ENCODE measurements at places on chromosomes 1 and 21.
A peak's percentile ranks its signal among the peaks of the same experiment; 100 is the strongest.

- no peak for DNase-seq
These were observed 187.7 kb upstream of the USP24 start for GRCh38 chr1:55402671-55403464.

DNA sequence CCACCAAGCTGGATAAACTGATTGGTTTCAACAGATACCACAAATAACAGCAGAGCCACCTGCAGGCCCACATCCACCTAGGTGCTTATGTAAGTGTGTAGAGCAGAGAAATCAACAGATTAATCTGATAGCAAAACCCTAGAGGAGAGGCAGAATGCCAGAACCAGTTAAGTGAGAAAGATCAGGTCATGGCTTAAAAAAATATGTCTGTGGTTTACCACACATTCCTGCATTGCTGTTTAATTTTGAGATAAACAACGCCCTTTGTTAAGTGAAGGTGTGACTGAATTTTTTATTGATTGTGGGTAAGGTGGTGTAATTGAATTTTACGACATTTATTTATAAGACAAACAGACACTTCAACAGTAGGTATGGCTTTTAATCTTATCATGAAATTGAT, 21.2 kb downstream of the CRNN start:
- DNase-seq: no peak

- DNase-seq: peak; percentile 37
These were observed 35.7 kb downstream of the ZBTB8B start for GRCh38 chr1:32500387-32501209.

GRCh38 chr1:115572710-115573109, 69.1 kb upstream of the VANGL1 start:
- no peak for DNase-seq

DNA sequence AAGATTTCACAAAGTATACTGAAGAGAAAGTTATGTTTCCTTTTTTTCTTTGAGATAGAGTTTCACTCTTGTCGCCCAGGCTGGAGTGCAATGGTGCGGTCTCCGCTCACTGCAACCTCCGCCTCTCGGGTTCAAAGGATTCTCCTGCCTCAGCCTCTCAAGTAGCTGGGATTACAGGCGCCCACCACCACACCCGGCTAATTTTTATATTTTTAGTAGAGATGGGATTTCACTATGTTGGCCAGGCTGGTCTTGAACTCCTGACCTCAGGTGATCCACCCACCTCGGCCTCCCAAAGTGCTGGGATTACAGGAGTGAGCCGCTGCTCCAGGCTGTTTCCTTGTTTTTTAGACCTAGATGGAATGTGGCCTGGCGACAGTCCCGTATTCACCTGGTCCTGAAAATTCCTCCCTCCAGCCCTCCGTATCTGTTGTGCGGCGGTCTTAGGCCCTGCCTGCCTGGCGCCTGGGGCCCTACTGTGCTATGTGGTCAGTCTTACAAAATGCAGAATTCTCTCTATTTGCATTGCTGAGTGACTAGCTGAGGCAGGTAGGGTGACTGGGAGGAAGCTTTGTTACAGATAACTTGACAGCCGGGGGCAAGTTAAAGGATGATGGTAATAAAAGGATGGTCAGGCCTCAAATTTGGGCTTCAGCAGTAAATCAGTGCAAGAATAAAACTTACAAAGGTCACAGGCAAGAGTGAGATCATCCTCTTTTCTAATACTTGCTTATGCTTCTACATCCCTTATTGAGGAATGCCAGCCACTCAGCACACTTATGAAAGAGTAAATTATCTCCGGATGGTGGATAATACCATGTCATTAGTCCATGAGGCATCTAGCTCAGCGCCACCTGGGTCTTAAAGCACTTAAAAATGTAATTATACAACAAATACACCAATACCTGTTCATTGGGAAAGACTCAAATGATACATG, 30.3 kb downstream of the PARK7 start:
- DNase-seq: no peak

- peak; percentile 17 for DNase-seq
These were observed 145.5 kb downstream of the CRB1 start for GRCh38 chr1:197413564-197413963.

- DNase-seq: no peak
These were observed 118.5 kb downstream of the PLD5 start for GRCh38 chr1:242405947-242406346.

DNA sequence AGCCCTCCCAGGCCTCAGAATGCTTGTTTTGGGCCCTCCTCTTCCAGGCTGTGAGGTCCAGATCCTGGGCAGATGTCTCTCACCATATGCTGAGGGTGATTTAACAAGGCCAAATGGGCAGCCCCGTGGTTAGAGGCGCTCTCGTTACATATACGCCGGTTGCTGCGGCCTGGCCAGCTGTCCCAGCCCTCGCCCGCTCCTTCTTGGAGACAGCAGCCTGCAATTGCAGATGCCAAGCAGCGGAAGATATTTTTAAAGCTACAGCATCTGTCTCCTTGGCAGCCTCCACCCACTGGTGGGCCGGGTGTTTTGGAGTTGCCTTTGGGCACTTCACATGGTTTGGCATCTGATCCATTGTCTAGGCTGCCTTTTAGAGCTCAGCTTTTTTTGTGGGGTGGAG, 178.8 kb upstream of the NFIA start:
- DNase-seq: no peak

- no peak for DNase-seq
These were observed 19.9 kb downstream of the OR2L13 start for GRCh38 chr1:248114890-248115289.

- DNase-seq: peak; percentile 48
These were observed 41.3 kb upstream of the EIF4G3 start for GRCh38 chr1:21217812-21218596.

GRCh38 chr1:55010194-55010886, 11.6 kb downstream of the BSND start:
- DNase-seq: no peak

DNA sequence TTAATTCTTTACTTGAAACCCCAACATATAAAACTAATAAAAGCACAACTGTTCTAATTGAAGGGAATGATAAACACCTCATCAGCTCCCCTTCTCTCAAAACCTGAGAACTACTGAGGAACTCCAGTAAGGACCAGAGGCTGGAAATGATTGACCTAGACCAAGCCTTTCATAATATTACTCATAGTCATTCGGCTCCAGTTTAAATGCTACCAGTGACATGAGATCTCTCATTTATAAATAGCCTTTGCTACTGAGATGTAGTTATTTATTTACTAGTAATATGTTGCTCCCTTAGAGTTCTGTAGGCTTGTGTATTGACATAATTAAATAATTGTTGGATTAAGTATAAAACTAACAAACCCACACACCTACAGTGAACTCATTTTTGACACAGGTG, 209.8 kb upstream of the PRMT6 start:
- DNase-seq: no peak

All from activated CD4-positive, alpha-beta T cell treated with anti-CD3 and anti-CD28 coated beads, Interleukin-2, amount 50 U/mL, for 16 hours (primary cell).